ENCODE measurements at places on chromosomes 4 and X.

- no peak for DNase-seq
These were observed 1.4 kb downstream of the FGF2 start for GRCh38 chr4:122827879-122828601.

- no peak for DNase-seq
These were observed 78.2 kb downstream of the RTL5 start for GRCh38 chrX:72053508-72053907.

DNA sequence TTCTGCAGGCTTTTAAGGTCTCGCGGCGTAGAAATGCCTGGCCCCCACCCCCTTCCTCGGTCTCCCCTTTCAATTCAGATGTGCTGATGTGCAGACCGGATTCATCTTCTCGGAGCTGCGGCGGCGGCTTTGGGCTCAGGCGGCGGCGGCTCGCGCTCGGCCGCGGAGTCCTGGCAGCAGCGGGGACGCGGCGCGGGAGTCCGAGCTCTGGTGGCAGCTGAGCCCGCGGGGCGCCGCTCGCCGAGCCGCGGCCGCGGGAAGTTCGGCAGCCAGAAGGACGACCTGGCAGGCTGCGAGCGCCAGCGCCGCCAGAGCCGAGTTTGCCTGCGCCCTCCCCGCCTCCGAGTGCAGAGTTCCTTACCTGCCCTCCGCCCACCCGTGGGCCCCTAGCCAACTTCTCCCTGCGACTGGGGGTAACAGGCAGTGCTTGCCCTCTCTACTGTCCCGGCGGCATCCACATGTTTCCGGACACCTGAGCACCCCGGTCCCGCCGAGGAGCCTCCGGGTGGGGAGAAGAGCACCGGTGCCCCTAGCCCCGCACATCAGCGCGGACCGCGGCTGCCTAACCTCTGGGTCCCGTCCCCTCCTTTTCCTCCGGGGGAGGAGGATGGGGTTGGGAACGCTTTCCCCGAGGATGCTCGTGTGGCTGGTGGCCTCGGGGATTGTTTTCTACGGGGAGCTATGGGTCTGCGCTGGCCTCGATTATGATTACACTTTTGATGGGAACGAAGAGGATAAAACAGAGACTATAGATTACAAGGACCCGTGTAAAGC lies 448 bp downstream of the TLL1 start:
- no peak for DNase-seq

DNA sequence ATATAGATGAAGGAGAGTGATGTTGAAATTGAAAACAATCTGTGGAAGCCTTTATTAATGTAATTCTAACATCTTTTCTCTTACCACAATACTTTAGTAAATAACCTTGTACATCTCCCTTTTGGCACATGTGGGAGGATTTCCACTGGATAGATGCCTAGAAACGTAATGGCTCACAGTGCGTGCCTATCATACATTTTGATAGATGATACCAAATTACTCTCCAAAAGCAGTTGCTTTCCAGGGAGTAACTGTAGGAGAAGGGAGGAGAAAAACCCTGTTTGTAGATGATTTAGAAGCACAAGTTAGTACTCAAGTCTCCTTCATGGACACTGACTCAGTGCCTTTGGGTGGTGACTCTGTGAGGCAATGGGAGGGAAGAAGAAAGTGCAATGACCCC lies 476.3 kb downstream of the CCSER1 start:
- no peak for DNase-seq

DNA sequence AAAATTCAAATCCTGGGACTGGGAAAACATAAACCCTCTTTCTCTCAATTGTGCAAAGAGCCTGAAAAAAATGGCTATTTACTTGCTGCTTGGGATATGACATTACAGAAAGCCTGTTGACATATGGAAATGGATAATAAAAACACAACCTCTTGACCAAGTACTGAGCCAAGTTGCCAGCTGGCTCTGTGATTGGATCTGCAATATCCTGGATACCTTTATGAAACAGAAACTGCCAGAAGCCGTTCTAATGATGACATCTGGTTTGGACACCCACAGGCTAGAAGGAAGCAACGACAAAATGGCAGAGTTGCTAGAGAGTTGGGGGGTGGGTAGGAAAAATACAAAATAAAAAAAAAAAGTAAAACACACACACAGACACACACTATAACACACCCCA lies 481.4 kb downstream of the FAT4 start:
- DNase-seq: no peak

DNA sequence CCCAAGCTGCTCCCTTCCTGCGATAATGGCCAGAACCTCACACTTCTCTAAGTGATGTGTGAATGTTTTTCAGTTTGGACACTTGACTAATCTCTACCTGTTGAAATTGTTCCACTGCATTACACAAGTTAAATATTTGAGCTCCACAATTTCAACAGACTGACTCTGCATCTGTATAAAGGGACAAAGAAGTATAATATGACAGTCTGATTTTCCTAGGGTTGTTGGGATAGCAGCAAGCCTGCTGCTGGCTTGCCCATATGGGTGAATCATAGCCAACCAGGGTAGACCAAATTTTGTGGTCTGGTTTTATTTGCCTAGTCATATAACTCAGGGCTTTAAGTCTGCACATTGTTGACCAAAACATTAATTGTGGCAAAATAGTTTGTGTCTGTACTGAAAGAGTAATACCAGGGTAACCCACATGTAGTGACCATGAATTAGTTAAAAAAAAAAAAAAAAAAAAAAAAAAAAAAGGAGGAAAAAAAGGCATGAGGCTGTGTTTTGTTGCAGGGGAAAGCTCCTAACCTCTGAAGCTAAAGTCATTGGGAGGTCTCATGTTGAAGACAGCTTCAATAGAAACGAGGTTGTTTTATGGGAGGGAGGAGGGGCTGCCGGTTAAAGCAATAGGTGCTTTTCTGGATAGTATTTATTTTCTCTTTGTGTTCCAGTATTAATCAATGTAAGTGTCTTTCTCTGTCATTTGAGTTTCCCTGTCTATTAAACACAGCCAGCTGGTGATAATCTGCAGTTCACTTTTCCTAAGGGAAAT lies 534.2 kb downstream of the RAB28 start:
- DNase-seq: no peak

GRCh38 chrX:7330556-7330955 lies 182.6 kb upstream of the PUDP start:
- DNase-seq: no peak

GRCh38 chrX:24276015-24276414 lies 37.9 kb downstream of the SUPT20HL2 start:
- DNase-seq: no peak

DNA sequence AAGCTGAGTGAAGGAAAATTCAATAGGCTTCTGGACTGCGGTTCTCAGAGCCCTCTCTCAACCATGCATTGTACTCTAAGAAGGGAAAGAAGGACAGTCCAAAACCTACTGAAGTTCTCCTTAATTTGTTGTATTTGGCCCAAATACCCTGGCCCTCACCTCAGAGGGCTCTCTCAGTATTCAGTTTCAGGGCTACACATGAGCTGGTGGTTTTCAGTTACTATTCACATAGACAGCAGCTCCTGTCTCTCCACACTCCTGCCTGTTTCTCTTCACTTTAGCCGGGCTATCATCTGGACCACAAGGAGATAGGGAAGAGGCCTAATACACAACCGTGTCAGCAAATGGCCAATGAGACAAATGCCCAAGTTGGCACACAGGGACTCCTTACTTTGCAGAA lies 66.0 kb downstream of the ATG4A start:
- DNase-seq: no peak

- DNase-seq: no peak
These were observed 10.7 kb upstream of the YIPF7 start for GRCh38 chr4:44661940-44662622.

DNA sequence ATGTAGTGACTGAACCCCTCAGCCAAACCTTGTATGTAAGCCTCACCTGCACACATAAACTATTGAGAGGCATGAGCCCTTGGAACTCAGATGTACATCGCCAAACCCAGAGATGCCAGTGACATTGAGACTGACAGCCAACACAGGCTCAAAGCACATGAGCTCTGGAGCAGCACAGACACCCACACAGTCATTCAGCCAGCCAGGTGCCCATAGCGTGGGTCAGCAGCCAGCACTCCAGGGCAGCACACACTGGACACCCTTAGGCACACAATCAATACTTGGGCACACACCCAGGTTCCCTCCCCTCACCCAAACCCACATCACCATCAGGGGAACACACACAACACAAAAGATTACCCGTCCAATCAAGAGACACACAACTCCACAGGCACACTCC lies 4.3 kb upstream of the TIMP1 start:
- DNase-seq: no peak

GRCh38 chr4:61886131-61886530 lies 686.0 kb downstream of the ADGRL3 start:
- DNase-seq: no peak

- no peak for DNase-seq
These were observed 59.4 kb downstream of the TSC22D3 start for GRCh38 chrX:107716118-107716684.

DNA sequence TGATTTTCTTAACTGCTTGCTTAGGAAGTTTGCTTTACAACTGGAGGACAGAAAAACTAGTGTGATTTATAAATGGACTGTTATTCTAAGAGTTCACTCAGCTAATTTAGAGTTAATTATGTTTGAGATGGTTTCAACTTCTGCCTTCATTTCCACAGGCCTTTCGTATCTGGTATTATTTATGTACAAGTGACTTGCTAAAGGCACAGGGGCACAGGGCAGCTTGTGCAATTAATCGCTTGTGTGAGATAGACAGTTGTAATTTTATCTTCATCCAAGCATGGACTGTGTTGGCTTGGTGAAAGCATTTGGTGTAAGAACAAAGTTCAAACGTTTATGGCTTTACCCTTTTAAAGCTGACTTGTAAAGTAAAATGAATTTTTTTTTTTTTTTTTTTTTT lies 38.3 kb downstream of the GPAT3 start:
- DNase-seq: no peak

GRCh38 chr4:186900232-186900900 lies 176.7 kb upstream of the FAT1 start:
- no peak for DNase-seq

DNA sequence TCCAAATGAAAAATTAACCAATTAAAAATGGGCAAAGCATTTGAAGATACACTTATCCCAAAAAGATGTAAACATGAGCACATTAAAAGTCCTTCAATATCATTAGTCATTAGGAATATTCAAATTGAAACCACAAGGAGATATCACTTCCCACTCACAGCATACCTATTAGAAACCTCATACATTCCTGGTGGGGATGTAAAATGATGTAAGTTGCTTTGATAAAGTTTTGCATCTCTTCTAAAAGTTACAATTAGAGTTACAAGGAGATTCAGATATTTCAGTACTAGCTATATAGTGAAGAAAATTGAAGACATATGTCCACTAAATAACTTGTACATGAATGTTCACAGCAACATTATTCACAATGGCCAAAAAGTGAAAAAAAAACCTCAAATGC lies 1109.3 kb upstream of the LCORL start:
- no peak for DNase-seq

GRCh38 chr4:118278473-118279274 lies 74.1 kb downstream of the PRSS12 start:
- peak; percentile 91 for DNase-seq

- no peak for DNase-seq
These were observed 276.1 kb downstream of the BCOR start for GRCh38 chrX:39821709-39822095.

DNA sequence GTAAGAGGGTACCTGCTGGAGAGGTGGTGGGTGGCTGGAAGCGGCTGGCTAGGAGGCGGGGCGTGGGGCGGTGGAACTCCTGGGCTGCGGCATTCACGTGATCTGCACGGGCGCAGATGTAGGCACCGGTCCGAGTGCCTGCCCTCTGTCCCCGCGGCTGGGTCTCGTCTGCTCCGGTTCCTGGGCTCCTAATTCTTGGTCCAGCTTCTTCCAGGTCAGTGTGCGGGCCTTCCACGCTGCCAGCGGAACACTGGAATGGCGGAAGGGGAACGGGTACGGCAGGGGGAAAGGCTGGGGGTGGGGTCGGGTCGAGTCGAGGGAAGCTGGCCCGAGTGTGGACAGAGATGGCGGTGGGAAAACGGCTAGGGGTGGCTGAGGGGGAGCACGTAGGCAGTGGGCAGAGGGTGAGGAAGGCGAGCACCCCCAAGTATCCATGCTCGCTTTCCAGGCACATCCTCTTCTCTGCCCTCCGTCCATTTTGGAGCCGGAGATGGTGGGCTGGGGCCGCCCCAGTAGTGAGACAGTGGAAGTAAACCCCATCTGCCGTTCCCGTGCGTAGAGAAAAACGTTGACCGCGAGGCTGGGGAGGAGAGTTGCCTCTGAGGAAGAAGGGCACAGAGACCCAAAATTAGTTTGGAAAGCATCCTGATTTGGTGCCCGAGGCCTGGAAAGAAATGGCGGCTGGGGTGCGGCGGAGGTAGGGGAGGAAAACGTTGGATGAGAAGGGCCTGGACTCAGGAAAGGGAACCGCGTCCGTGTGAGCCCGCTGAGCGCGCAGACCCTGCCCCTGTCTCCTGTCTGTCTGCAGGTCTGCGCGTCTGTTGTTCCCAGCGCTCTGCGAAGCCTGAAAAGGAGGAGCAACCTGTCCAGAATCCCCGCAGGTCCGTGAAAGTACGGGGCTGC lies at the start of gene TCEAL4:
TSS of gene TCEAL4 (plus strand) at position 105 of the 903 bp plus-strand sequence. CDS start 1,161 bp downstream, outside the sequence.
- peak; percentile 3 for DNase-seq

GRCh38 chr4:41413670-41414411 lies 124.1 kb upstream of the LIMCH1 start:
- no peak for DNase-seq

- no peak for DNase-seq
These were observed 57.6 kb downstream of the UGT2B11 start for GRCh38 chr4:69156913-69157312.

DNA sequence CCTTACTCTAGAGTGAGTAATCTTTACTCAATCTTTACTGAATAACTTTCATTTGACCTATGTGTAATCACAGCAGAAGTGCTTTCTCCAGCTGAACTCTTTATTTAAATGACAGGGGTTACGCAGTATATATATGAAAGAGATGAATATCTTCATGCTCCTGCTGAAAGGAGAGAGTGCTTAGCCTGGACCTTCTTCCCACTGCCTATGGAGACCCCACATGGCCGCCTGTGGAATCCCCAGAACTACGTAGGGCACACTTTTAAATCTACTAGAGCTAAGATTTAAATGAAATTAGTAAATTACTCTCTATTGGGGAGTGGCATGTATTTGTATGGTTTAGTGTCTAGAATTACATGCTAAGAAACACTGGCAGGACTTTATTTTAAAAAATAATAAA lies 391.2 kb downstream of the ANKRD50 start:
- DNase-seq: no peak

DNA sequence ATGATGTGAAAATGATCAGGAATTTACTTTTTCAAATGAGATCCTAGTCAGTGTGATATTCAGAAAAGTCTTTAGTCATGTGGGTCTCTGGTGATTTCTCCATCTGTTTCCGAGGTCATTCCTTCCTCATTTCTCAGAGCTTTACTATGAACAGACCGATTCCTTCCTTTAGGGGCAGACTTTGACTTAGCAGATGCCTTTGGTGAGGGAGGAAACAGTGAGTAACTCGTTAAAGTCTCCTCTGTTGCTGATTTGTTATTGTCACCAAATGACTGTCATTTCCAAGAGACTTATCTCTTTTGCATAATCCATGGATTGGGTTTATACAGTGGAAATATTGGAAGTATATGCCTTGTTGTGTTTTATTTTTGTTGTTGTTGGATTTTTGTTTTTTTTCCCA lies 76.2 kb upstream of the CD99 start:
- no peak for DNase-seq
